ENCODE measurements at places on chromosomes 6 and 20. TPM values are rescaled to one million over a fixed set of nuclear protein-coding genes. Genes with fewer than 3 reads are reported as not detected.
A peak's percentile ranks its signal among the peaks of the same experiment; 100 is the strongest.

DNA sequence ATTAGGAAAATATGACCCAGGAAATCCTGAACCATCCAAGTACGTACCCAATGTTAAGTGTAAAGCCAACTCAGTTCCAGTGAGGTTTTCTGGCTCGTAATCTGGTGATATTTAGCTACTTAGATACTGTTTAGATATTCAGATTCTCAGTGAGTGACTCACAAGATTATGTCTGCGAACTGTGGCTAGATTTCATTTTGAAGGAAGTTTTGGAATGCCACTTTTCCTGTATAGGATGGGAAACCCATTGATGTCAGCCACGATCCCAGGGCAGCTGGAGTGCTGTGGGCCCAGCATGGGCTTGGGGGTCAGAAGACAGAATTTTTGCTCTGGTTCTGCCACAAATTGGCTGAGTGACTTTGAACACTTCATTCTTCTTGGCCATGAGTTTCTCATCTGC, 76.3 kb downstream of the TMEM170B start:
- peak; percentile 88 for DNase-seq

GRCh38 chr6:24584382-24584720, 61.6 kb downstream of the KIAA0319 start:
- DNase-seq, result no peak

DNA sequence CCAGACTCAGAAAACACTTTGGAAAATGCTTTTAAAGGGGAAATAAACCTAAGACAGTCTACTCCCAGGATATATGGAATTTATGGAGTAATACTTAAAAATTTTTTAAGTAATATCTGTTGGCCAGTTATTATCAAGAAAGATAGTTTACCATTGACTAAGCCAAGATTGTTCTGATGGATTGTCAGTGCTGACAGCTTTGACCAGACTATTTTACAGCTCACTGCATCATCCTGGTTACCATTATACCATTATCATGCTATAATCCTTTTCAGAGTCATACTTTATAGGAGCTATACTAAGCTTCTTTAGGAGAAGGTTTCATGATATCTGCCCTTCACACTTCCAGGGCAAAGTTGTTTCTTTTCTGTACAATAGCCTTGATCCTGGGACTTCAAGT, 16.5 kb downstream of the GTF2H5 start:
- DNase-seq, result peak; percentile 63

Gene NKX2-4
- polyA plus RNA-seq, result not detected
